Neural cell (in vitro differentiated cells): ENCODE measurements at places on chromosomes 1 and 21. TPM values are rescaled to one million over a fixed set of nuclear protein-coding genes. Genes with fewer than 3 reads are reported as not detected.

The ELAVL4 gene
- polyA plus RNA-seq = 81.0 and 105 TPM in 2 replicates

The TSPAN2 gene
- 28.9 and 34.4 TPM in 2 replicates for polyA plus RNA-seq

The MYOC gene
- not detected in 2 replicates for polyA plus RNA-seq

The CRNN gene
- polyA plus RNA-seq = not detected in 2 replicates

The C2CD2 gene
- 0.88 and 1.5 TPM in 2 replicates for polyA plus RNA-seq

The ANGPTL3 gene
- polyA plus RNA-seq = not detected in 2 replicates

The LRRC3 gene
- 3.8 and 5.0 TPM in 2 replicates for polyA plus RNA-seq

The CYP4A11 gene
- polyA plus RNA-seq = 1.6 TPM in 1 of 2 replicates, not detected in the other

The S100B gene
- polyA plus RNA-seq = 1.4 TPM in 1 of 2 replicates, not detected in the other
